Thymus (tissue), 14 donors: ENCODE measurements at places on chromosomes 1 and 21. TPM values are rescaled to one million over a fixed set of nuclear protein-coding genes. Genes with fewer than 3 reads are reported as not detected.

DNA sequence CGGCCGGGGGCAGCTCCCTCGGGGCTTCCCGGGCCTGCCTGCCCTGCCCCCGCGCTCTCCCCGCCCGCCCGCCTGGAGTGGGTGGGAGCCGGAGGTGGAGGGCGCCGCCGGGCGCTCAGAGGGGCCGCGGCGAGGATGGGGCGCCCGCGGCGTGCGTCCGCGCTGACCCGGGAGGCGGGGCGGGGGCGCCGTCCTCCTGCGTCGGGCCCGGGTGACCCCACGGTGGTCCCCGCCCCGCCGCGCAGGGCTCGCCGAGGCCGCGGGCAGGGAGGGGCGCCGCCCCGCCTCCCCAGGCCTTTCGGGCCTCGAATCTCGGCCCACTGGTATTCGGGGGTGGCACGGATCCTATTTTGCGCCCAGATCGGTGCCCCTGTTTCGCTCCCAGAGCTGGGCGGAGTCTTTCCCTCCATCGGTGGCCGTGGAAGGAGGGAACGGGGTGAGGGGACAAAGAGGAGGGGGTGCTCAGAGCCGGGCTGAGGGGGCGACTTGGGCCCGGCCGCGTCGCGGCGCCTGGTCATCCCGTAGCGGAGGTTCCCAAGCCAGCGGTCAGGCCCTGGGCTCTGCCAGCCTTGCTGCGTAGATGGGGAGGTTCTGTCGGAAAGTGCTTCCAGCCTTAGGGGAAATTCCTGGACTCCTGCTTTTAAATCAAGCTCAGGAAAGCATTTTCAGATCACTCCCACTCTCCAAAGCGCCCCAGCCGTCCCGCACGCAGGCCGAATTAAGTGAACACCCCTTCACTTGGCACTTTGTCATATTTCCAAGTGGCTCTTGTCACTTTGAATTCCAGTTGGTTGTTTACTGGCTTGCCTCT is 545 bp downstream of the PATJ start:
- peaks cover 11% of the 10 kb centered on the region for H3K27me3 ChIP-seq
- peak overlapping the region; percentile 84 for H3K27ac ChIP-seq
- peak; percentile 16 for DNase-seq
- H3K4me1 ChIP-seq, result peaks cover 3% of the 10 kb centered on the region

GRCh38 chr1:118698911-118699310 is 289.2 kb downstream of the TBX15 start:
- H3K27me3 ChIP-seq, result no peaks in the 10 kb centered on the region

DNA sequence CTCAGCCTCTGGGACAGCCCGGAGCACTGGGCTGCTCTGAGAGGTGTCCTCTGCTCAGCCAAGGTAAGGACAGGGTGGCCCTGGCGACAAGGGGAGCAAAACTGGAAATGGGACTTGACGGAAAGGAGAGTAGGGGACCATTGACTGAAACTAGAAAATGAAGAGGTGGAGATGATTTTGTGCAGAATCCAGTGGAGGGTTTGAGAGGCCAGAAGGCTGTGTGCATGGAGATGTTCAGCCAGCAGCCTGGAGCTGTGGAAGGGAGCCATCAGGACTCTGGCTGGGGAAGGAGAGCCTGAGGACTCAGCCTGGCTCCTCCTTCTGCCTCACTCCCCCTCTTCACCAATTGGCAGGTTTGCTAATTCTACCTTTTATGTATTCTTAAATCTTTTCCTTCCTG is 114.2 kb downstream of the EDEM3 start:
- no peak for DNase-seq
- H3K4me3 ChIP-seq, result no peak overlapping the region
- H3K36me3 ChIP-seq, result no peaks in the 10 kb centered on the region
- no peaks in the 10 kb centered on the region for H3K4me1 ChIP-seq
- no peak overlapping the region for H3K27ac ChIP-seq
- no peaks in the 10 kb centered on the region for H3K27me3 ChIP-seq

GRCh38 chr1:77511440-77511840 is 171.0 kb downstream of the ZZZ3 start:
- H3K4me1 ChIP-seq, result no peaks in the 10 kb centered on the region
- no peak for DNase-seq
- no peaks in the 10 kb centered on the region for H3K36me3 ChIP-seq

DNA sequence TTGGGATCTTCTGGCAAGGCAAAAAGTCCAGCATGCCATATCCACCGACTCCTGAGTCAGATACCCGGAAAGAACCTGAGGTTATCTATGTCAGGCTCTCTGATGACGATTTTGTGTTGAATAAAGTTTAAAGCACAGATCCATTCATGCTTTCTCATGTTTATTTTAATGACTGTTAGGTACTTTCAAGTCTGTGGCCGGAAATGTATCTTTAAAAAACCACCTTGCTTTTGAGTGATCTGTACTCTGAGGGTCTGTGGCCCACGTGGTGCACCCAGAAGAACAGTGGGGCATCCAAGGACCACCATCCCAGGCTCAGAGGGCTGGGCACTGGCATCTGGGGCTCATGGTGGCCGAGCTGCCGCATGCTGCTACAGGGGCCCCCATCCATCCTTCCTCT is 30.1 kb upstream of the VASH2 start:
- DNase-seq, result no peak
- peaks cover 3% of the 10 kb centered on the region for H3K27me3 ChIP-seq
- H3K36me3 ChIP-seq, result no peaks in the 10 kb centered on the region

DNA sequence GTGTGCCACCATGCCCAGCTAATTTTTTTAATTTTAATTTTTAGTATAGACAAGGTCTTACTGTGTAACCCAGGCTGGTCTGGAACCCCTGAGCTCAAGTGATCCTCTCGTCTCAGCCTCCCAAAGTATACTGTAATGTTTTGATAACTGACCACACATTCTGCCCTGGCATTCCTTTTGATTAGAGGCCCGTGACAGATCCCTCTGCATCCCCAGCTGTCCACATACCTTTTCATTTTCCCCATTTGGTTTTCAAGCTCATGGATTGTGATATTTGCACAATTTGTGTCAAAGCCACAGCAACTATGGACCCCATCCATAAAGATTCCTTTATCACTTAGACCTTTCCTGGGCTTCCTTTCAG is 116.8 kb upstream of the ATP1A1 start:
- peaks cover 23% of the 10 kb centered on the region for H3K4me1 ChIP-seq
- no peak overlapping the region for H3K4me3 ChIP-seq
- DNase-seq, result no peak

- H3K27ac ChIP-seq, result no peak overlapping the region
- H3K27me3 ChIP-seq, result peaks cover 40% of the 10 kb centered on the region
- peak; percentile 40 for DNase-seq
- H3K36me3 ChIP-seq, result no peaks in the 10 kb centered on the region
Observed at GRCh38 chr1:29237129-29237821, 953 bp downstream of the PTPRU start.

GRCh38 chr1:178397678-178398077 is 99.1 kb downstream of the CLEC20A start:
- no peaks in the 10 kb centered on the region for H3K36me3 ChIP-seq
- H3K4me3 ChIP-seq, result no peak overlapping the region
- H3K27me3 ChIP-seq, result no peaks in the 10 kb centered on the region
- DNase-seq, result no peak
- H3K27ac ChIP-seq, result no peak overlapping the region

- peaks cover 22% of the 10 kb centered on the region for H3K36me3 ChIP-seq
- no peak overlapping the region for H3K4me3 ChIP-seq
- no peak for DNase-seq
- no peak overlapping the region for H3K27ac ChIP-seq
- no peaks in the 10 kb centered on the region for H3K27me3 ChIP-seq
Observed at GRCh38 chr1:41053316-41053715, 31.8 kb upstream of the SLFNL1 start.

GRCh38 chr21:44370027-44370735 is 16.8 kb downstream of the TRPM2 start:
- no peak for DNase-seq
- H3K4me1 ChIP-seq, result no peaks in the 10 kb centered on the region
- H3K36me3 ChIP-seq, result no peaks in the 10 kb centered on the region
- H3K4me3 ChIP-seq, result no peak overlapping the region
- no peak overlapping the region for H3K27ac ChIP-seq

GRCh38 chr21:39077876-39078275 is 105.4 kb downstream of the PSMG1 start:
- no peaks in the 10 kb centered on the region for H3K4me1 ChIP-seq
- H3K27me3 ChIP-seq, result no peaks in the 10 kb centered on the region
- no peak for DNase-seq
- no peak overlapping the region for H3K27ac ChIP-seq
- H3K4me3 ChIP-seq, result no peak overlapping the region

DNA sequence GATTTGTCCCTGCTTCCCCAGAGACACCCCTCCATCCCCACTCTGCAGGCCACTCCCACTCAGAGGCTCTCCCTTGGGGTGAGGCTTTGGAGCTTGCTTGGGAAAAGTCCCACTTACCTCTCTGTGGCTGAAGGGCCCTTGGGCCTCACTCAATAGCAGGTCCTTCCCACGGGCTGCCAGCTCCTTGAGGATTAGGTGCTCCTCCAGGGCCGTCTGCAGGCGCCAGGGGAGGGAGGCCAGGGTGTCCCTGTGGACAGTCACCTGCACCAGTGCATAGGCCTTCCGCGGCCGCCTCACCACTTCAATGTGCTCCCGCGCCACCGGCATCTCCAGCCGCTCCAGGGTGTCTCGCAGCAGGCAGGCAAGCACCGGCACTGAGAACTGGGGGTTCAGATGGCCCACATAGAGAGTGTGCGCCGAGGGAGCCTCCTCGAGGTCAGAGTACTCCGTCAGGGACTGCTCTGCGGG is 1.4 kb downstream of the SLFNL1 start:
- no peak overlapping the region for H3K27ac ChIP-seq
- H3K27me3 ChIP-seq, result no peaks in the 10 kb centered on the region
- H3K4me1 ChIP-seq, result peaks cover 20% of the 10 kb centered on the region
- peaks cover 35% of the 10 kb centered on the region for H3K36me3 ChIP-seq
- no peak overlapping the region for H3K4me3 ChIP-seq

- H3K4me1 ChIP-seq, result no peaks in the 10 kb centered on the region
- no peaks in the 10 kb centered on the region for H3K36me3 ChIP-seq
- H3K27ac ChIP-seq, result no peak overlapping the region
- no peak overlapping the region for H3K4me3 ChIP-seq
- no peaks in the 10 kb centered on the region for H3K27me3 ChIP-seq
- DNase-seq, result no peak
Observed at GRCh38 chr1:36836196-36836883, 198.0 kb downstream of the GRIK3 start.

DNA sequence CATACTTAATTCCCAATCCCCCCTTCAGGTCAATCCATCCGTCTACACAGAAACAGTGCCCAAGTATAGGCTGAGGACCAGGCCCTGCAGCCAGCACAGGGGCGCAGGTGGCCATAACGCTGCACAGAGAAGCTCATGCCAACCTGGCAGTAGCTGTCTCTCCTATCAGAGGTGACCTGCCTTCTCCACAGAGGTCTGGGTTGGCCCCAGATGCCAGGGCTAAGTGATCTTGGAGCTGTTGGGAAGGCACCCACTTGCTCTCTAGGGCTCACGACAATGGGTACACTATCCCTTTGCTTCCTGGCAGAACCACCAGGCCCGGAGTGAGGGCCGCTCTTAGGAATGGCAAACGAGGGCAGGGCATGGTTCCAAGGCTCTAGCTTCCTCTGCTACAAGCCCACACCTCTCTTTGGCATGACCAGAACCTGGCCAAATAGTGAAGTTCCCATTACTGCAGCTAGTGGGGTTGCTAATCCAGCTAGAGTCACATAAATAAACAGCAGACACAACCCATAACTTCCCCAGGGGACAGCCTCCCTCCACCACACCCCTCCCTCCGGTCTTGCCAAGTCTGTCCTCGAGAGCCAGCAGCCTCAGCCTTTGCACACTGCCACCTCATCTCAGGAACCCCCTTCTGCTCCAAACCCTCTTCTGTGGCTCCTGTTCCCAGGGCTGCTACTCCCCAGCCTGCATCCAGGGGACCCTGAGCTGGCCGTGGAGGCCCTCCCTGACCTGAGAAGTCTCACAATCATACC is 113.0 kb downstream of the GLIS1 start:
- no peak overlapping the region for H3K27ac ChIP-seq
- no peaks in the 10 kb centered on the region for H3K27me3 ChIP-seq
- no peak for DNase-seq
- peaks cover 4% of the 10 kb centered on the region for H3K4me1 ChIP-seq
- H3K4me3 ChIP-seq, result no peak overlapping the region

DNA sequence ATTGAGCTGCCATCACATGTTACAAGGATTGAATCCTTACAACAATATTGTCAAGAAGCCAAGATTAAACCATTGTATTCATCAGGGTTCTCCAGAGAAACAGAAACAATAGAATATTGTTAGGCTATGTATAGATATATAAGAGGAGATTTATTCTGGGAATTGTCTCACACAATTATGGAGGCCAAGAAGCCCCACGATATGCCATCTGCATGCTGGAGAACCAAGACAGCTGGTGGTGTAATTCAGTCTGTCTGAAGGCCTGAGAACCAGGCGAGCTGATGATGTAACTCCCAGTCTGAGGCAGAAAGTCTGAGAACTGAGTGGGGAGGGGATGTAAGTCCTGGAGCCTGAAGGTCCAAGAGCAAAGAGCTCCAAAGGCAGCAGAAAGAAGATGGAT is 14.5 kb upstream of the TTF2 start:
- H3K4me1 ChIP-seq, result peaks cover 25% of the 10 kb centered on the region
- DNase-seq, result no peak
- no peaks in the 10 kb centered on the region for H3K27me3 ChIP-seq
- H3K36me3 ChIP-seq, result no peaks in the 10 kb centered on the region
- no peak overlapping the region for H3K4me3 ChIP-seq

LAMC1 gene
- 20.5 TPM for total RNA-seq

PLEKHO1 gene
- total RNA-seq, result 74.8 TPM

PLCH2 gene
- total RNA-seq, result 0.90 TPM

SLAMF8 gene
- 14.2 TPM for total RNA-seq

CD247 gene
- 252 TPM for total RNA-seq

C1QC gene
- 83.0 TPM for total RNA-seq

PHGDH gene
- 65.7 TPM for total RNA-seq

CR2 gene
- 8.5 TPM for total RNA-seq

MLLT11 gene
- 10.8 TPM for total RNA-seq

C8B gene
- total RNA-seq, result not detected

SLC44A3 gene
- 4.7 TPM for total RNA-seq
